Stimulated activated CD8-positive, alpha-beta memory T cell treated with anti-CD3 and anti-CD28 coated beads, Interleukin-2, amount 100 ng/mL, for 1 hour (primary cell): ENCODE measurements at places on chromosomes 16 and 17.

DNA sequence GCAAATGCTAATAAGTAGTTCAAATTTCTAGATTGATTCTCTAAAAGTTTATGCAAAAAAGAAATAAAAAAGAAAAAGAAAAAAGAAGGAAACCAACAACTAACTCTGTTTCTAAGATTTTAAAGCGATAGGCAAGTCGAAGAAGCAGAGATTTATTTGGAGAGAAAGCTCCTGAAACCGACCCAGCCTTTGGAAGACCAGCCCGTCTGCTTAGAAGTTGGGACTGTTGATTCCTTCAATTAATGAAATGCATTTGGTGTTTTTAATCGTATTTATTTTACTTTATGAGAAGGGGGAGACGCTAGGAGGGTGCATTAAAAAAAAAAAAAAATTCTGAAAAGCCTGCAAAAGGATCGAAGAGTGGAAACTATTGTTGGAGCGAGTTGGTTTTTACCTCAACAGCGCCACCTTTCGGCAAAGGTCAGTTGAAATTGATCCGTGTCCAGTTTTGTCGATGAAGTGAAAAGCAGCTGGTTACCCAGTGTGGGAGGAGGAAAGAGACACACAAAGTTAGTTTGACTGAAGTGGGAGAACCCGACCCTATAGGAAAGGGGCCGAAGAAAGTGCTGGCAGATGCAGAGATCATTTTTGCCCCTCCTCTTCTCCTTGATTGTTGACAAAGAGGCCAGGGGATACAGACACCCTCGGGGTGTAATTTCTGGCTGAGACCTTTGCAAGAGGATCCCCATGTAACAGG lies 1.5 kb upstream of the MAF start:
- DNase-seq: peak; percentile 58

DNA sequence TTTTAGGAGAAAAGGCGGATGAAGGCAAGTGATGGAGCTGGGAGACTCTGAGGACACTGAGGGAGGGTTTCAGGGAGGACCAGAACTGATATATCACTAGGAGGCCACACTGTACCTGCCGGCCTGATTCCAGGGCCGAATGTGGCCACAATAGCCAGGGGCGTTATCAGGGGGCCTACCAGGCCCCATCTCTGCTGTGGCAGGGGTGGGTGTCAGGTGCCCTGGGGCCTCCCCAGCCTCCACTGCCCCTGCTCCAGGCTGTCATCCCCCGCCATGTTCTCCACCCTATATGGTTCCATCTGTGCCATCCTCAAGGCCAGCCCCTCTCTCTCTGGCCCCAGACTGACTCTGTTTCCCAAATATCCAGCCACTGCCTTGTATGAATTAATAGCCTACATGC lies 246.5 kb downstream of the GSG1L start:
- no peak for DNase-seq

- no peak for DNase-seq
Observed at GRCh38 chr17:77455111-77455890, 314.5 kb downstream of the SEC14L1 start.

DNA sequence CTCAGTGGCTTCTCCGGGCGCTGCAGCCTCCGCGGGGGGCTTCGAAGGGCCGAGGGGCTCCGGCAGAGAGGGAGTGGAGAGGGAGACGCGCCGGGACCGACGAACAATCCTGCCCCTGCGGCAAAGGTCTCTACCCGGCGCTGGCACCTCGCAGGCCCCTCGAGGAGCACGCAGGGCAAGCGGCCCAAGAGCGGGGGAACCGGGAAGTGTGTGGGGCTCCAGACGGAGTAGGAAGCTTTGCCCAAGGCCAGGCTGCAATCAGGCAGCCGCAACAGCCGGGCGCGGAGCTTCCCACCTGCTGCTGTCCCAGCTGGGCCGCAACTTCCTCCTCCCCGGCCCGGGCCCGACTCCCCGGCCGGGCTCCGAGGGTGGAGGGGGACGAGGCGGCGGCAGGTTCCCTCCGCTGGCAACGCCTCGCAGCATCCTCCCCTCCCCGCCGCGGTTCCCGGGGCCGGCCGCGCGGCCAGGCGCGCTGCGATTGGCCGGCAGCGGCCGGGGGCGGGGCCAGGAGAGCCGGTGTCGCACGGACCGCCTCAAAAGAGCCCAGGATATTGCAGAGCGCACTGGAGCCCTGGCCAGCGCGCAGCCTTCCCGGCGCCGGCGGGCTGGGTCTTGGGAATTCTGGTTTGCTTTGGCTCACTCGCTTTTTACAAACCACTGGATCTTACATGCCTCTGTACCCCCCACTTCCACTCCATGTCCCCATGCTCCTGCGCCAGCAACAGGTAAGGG lies at the start of gene KCNJ2:
Gene KCNJ2 (plus strand): TSS at position 556 of the 732 bp plus-strand sequence. CDS start 5,508 bp downstream, outside the sequence.
- peak; percentile 0 for DNase-seq

DNA sequence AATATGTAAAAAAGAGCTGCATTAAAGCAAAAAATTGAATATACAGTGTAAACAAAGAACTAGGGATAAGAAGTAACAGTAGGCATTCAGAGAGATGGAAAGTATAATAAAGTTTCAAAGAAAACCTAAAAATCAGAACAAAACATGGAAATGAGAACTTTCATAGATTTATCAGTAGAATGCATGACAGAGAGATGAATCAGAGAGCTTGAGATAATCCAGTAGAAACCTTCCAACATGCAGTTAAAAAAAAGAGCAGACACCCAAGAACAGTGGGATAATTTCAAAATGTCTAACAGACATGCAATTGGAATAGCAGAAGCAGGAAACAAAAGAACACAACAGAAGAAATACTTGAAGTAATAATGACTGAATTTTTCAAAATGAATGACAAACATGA lies 1384.2 kb downstream of the CDH11 start:
- no peak for DNase-seq

DNA sequence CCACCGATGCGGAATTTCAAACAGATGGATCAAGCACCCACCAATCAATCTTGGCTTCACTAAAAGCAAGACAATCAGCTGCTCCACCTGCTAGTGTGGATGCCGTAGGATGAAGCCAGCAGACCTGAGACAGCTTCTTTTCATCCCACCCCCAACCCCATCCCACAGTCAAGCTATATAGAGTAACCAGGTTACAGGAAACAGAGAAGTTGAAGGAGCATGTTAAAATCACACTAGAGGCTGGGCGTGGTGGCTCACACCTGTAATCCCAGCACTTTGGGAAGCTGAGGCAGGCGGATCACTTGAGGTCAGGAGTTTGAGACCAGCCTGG lies 37.7 kb downstream of the CMTM4 start:
- DNase-seq: no peak

- DNase-seq: no peak
Observed at GRCh38 chr16:78796221-78796866, 696.9 kb downstream of the WWOX start.

GRCh38 chr16:81523387-81524115 lies 78.9 kb downstream of the CMIP start:
- no peak for DNase-seq

GRCh38 chr17:62017496-62017895 lies 47.6 kb downstream of the MED13 start:
- DNase-seq: no peak

DNA sequence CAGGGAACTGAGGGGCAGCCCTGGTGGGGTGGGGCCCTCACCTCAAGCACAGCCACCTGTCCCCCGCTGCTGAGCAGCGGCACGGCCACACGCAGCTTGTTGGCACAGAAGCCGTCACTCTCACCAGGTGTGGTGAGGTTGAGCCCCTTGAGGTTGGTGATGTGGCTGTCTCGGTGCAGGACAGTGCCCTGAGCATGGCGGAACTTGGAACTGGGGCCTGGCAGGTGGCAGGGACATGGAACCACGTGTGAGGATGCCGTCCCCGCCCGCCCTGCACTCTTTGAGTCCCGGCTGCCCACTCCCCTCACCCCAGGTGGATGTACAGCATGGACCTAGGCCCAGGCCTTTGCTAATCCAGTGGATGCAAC lies 9.7 kb upstream of the VASN start:
- no peak for DNase-seq

DNA sequence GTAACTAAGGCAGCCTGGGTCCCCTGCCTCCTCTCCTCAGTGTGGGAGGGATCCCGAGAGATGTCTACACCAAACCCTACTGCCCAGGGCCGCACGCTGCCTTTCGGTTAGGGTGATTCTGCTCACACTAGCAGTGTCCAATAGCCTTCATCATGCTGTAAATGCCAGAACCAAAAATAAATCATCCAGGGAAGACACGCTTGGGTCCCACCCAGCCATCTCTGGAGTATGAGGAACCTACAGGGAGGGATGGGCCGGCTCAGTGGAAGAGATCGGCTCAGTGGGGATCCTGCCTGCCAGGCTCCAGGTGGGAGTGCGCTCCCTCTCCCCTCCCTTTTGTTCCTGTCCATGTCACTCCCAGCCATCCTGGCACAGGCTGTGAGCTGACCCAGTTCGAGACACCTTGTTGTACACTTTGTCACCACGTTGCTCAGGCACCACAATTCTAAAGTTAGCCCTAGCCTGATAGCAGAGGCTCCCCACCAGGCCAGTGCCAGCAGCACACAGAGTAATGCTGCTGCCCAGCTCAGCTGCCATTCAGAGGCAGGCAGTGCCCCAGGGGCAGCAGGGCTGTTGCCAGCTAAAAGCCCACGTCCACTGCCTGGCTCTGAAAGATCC lies 24.5 kb downstream of the PEMT start:
- DNase-seq: no peak

GRCh38 chr17:52666264-52666663 lies 507.8 kb upstream of the CA10 start:
- no peak for DNase-seq

DNA sequence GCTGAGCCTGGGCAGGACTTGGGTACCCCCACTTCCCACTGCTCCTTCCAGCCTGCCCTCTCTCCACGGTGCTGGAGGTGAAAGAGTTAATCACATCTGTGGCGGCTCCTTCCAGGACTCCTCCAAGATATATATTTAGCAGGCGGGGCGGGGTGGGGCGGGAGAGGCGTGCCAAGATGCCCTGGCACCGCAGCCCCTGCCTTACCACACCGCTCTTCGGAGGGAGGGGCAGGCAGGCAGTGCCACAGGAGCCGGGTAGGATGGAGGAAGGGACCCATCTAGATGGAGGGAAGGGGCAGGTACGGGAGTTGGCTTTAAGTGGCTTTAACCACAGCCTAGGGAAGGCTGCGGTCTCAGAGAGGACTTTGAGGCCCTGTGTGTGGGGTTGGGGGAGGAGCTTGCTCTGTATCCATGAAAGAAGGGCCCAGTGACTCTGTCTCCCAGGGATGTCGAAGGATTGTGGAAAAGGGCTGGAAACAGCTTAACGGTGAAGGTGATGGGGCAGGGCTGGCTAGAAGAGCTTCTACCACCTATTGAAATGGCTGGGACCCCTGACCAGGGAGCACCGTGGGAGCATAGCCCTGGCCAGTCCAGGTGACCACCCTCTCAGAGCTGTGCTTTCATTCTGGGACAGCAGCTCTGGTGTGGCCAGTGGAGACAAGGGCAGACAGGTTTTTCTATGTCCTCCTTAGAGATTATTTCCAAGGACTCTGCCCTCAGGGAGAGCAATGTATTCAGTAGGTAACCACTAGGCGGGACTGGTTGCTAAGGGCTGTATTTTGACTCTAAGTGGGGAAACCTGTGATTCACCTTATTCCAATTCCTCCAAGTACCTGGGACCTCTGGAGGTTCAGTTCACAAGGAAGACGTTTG lies 13.0 kb downstream of the GPR142 start:
- no peak for DNase-seq

GRCh38 chr17:83192161-83192788 lies 112.9 kb downstream of the METRNL start:
- DNase-seq: no peak

GRCh38 chr17:16818821-16819683 lies 129.0 kb downstream of the CCDC144A start:
- no peak for DNase-seq

DNA sequence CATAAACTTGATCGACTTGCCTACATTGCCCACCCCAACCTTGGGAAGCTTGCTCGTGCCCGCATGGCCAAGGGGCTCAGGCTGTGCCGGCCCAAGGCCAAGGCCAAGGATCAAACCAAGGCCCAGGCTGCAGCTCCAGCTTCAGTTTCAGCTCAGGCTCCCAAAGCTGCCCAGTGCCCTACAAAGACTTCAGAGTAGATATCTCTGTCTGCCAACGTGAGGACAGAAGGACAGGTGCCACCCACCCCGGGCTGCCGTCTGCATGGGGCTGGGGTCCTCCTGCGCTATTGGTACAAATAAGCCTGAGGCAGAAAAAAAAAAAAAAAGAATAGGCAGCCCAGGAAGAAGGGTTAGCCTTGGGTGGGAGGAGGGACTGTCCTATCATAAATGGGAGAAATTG lies 37.1 kb downstream of the DNAH2 start:
- DNase-seq: no peak

- DNase-seq: no peak
Observed at GRCh38 chr17:72968798-72969197, 123.7 kb downstream of the SLC39A11 start.

GRCh38 chr17:42527932-42528331 lies 8.1 kb upstream of the NAGLU start:
- DNase-seq: no peak

GRCh38 chr17:34622862-34623623 lies 43.7 kb downstream of the TMEM132E start:
- DNase-seq: no peak

- DNase-seq: no peak
Observed at GRCh38 chr16:80007231-80007630, 406.7 kb upstream of the MAF start.

DNA sequence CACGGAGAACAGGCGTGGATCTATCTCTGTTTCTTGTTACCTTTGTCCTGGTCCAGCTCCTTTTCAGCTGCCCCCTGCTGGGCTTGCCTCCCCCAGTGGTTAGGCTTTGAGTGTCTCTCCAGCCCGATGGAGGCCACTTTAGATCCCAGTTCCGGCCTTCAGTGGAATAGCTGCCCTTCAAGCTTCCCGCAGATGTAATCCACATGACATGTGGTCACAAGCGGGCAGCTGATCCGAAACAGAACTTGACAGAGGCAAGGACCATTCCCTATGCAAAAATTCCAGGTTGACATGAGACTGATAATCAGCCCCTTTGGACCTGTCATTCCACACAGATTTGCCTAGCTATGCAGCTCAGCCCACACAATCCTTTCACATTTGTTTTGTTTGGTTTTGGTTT lies 40.6 kb upstream of the AQP8 start:
- no peak for DNase-seq

GRCh38 chr16:29316761-29317183 lies 89.7 kb downstream of the NPIPB11 start:
- no peak for DNase-seq
